A549 (cell line): ENCODE measurements at places on chromosomes 6 and 20.

DNA sequence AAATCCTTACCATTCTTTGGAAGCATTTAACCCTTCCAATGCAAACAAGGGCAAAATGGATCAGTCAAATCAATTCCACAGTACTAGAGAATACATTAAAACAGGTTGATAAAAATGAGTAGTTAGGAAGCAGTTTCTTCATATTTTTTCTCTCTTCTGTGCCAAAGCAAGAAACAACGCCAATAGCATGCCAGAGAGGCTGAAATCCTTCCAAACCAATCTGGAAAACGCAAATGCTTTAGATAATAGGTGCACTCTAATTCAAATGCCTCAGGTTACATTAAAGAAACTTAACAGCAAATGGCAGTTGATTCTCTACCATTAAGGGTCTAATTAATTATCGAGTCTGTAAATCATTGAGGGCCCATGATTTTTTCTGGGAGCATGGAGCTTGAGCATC, 755.2 kb downstream of the C6orf118 start:
- DNase-seq: no peak

GRCh38 chr6:122068291-122068769, 331.1 kb upstream of the HSF2 start:
- no peak for DNase-seq

GRCh38 chr6:149220882-149221773, 96.4 kb upstream of the TAB2 start:
- DNase-seq: no peak

DNA sequence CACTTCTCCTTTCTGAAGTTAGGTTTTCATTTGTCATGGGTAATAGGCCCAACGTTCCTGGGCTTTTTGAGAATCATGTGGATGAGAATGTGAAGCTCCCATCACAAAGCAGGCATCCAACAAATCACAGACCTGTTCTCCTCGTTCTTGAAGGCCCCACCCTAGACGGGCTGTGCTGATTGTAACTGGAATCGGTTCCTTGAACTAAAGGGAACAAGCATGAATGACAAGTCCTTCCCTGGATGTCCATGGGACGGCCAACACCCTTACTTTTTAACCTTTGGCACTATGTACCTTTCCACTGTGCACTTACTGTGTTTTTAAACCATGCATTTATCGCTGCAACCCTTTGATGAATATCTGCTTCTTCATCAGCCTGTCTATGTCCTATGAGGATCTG, 438.2 kb downstream of the CD83 start:
- no peak for DNase-seq

GRCh38 chr20:35918021-35918420, 36.3 kb downstream of the SCAND1 start:
- DNase-seq: no peak
